ENCODE measurements at places on chromosomes 4 and X.

DNA sequence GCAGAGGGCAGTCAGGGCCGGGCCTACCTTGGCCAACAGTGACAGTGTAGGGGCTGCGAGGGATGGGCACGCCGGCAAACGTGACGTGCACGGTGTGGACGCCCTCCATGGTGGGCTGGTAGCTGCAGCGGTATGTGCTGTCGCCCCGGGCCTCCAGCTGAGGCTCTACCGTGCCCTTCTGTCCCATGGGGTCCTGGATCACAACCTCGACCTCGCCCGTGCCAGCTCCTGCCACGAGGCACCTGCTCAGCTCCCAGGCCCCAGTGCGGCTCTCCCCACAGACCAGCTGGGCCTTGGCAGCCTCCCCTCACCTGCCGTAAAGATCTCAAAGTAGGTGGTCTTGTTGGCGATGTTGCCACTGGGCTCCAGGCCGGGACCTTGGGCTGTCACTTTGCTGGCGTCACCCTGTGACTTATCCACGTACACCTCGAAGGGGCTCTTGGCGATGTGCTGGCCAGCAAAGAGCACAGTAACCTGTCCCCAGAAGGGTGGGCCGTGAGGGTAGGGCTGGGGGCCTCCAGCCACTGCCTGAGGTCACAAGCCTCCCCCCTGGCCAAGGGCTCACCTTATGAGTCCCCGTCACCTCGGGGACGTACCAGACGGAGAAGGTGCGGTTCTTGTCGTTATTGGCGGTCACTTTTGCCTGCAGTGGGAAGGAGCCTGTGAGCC is 8.3 kb downstream of the FLNA start:
- no peak for DNase-seq

DNA sequence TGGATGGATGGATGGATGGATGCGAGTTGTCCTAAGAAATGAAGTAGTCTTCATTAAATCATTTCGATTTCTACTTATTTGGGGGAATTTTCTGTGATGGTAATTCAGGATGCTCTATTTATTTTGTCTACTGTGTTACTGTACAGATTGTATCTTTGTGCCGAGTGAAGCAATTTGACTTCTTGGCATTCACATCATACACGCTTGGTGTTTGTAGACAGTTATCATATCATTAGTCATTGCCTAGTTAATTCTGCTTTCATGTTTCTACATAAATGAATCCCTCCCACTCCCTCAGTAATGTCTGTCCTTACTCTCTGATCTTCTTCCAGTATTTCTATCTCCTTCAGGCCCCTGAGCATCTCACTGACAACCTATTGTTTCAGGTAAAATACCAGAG is 64.0 kb downstream of the RASGEF1B start:
- DNase-seq: no peak

DNA sequence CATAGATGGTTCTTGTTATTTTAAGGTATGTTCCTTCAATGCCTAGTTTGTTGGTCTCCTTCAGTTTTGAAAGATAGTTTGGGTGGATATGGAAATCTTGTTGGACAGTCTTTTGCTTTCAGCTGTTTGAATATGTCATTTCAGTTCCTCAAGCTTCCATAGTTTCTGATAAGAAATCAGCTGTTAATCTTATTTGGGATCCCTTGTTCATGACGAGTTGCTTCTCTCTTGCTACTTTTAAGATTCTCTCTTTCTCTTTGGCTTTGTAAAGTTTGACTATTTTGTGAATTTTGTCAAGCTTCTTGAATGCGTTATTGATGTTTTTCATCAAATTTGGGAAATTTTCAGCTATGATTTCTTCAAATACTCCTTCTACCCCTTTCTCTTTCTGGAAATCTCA is 129.5 kb downstream of the GNL3L start:
- DNase-seq: no peak

- no peak for DNase-seq
Measured at GRCh38 chr4:47106561-47106960, 75.2 kb downstream of the GABRB1 start.

- DNase-seq: no peak
Measured at GRCh38 chrX:133980406-133980805, 5.0 kb downstream of the GPC3 start.

- no peak for DNase-seq
Measured at GRCh38 chr4:145951931-145952330, 13.3 kb upstream of the ZNF827 start.

DNA sequence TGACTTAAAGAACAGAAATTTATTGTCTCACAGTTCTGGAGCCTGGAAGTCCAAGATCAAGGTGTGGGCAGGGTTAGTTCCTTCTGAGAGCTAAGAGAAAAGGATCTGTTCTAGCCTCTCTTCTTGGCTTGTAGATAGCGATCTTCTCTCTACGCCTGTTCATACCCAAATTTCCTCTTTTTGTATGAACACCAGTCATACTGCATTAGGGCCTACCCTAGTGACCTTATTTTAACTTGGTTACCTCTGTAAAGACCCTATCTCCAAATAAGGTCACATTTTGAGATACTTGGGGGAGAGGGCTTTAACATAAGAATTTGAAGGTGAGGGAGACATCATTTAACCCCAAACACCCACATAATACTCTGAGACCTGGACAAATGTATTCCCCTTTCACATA is 55.6 kb upstream of the SPP1 start:
- no peak for DNase-seq

All from GM19239 (cell line).